GM12864 (cell line): ENCODE measurements at places on chromosomes 3 and 15.

GRCh38 chr3:9349321-9350117 lies 13.3 kb upstream of the THUMPD3 start:
- DNase-seq, result peak; percentile 10

DNA sequence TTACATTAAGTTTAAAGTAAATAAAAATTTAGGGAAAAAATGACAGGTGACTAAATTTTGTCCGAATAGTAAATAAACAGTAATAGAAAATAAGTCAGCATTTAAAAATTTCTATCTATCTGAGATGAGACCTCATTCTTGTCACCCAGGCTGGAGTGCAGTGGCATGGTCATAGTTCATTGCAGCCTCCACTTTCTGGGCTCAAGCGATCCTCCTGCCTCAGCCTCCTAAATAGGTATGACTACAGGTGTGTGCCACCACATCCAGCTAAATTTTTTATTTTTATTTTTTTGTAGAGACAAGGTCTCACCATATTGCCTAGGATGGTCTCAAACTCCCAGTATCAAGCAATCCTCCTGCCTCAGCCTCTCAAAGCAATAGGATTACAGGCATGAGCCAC lies 7.8 kb downstream of the KPNA4 start:
- no peak for DNase-seq

DNA sequence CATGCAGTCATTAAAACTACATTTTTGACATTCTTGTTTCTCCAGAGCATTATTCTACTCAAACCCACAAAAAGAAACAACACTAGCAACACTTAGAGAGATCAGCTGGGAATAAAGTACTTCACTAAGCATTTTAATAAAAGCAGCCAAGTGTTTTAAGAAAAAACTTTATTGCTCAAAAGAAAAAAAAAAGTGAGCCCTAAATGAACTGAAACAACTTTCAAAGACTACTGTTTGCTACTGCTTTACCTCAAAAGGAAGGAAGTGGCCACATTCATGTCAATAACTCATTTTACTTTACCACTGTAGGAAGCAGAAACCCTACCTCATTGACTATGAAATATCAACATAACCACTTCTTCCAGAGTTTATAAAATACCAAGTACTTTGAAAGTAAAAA lies 91.3 kb downstream of the UACA start:
- DNase-seq, result peak; percentile 39

DNA sequence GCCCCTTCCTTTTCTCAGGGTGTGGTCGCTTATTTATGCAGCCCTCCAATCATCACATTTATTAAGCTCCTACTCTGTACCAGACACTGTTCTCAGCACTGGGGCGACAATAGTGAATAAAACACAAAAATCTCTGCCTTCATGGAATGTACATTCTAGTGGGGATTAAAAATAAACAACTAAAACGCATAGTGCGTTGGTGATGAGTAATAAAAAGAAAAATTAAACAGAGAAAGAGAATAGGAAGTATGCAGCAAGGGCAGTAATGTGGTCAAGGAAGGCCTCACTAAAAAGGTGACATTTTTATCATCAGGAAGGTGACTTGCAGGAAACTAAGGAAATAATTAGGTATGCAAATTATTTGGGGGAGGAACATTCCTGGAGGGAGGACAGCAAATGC lies 5.1 kb downstream of the SLC51B start:
- DNase-seq, result no peak

GRCh38 chr15:33084661-33085060 lies 109.9 kb downstream of the FMN1 start:
- no peak for DNase-seq
